ENCODE measurements at places on chromosomes 3 and 15. TPM values are rescaled to one million over a fixed set of nuclear protein-coding genes. Genes with fewer than 3 reads are reported as not detected.

NECTIN3 gene
- 1.8 TPM for polyA plus RNA-seq

ABHD17C gene
- polyA plus RNA-seq, result 29.2 TPM

BDH1 gene
- polyA plus RNA-seq, result 25.1 TPM

IQCH gene
- 0.91 TPM for polyA plus RNA-seq

LTF gene
- polyA plus RNA-seq, result 64.3 TPM

COLQ gene
- 6.2 TPM for polyA plus RNA-seq

HRH1 gene
- 2.4 TPM for polyA plus RNA-seq

CMTM8 gene
- polyA plus RNA-seq, result 16.2 TPM

VPS33B gene
- 19.0 TPM for polyA plus RNA-seq

SLC6A1 gene
- polyA plus RNA-seq, result 50.0 TPM

DLL4 gene
- 5.9 TPM for polyA plus RNA-seq

MOBP gene
- 0.16 TPM for polyA plus RNA-seq

GDPGP1 gene
- polyA plus RNA-seq, result 5.0 TPM

GOLGA6B gene
- polyA plus RNA-seq, result not detected

SSR3 gene
- 83.6 TPM for polyA plus RNA-seq

KLF15 gene
- 7.6 TPM for polyA plus RNA-seq

FANCD2OS gene
- polyA plus RNA-seq, result 0.18 TPM

CACNA2D2 gene
- 1.5 TPM for polyA plus RNA-seq

ASB14 gene
- not detected for polyA plus RNA-seq

PCSK6 gene
- polyA plus RNA-seq, result 10.1 TPM

UPK1B gene
- polyA plus RNA-seq, result 8.6 TPM

ARL14 gene
- polyA plus RNA-seq, result 4.8 TPM

NANOGP8 gene
- 0.05 TPM for polyA plus RNA-seq

ABHD6 gene
- polyA plus RNA-seq, result 7.6 TPM

TCTA gene
- polyA plus RNA-seq, result 24.5 TPM

ARHGAP31 gene
- 3.5 TPM for polyA plus RNA-seq

RLBP1 gene
- polyA plus RNA-seq, result 0.32 TPM

ARNT2 gene
- 2.4 TPM for polyA plus RNA-seq

GP5 gene
- polyA plus RNA-seq, result 0.64 TPM

SYNM gene
- 10.5 TPM for polyA plus RNA-seq

ZKSCAN7 gene
- 5.3 TPM for polyA plus RNA-seq

MITF gene
- 3.2 TPM for polyA plus RNA-seq

PIGZ gene
- 3.4 TPM for polyA plus RNA-seq

CKMT1A gene
- 0.23 TPM for polyA plus RNA-seq

GLT8D1 gene
- polyA plus RNA-seq, result 47.5 TPM

CLDN18 gene
- polyA plus RNA-seq, result 0.62 TPM

CRYGS gene
- 21.0 TPM for polyA plus RNA-seq

FRMD4B gene
- polyA plus RNA-seq, result 12.8 TPM

GOLGA8Q gene
- 0.34 TPM for polyA plus RNA-seq

CSPG4 gene
- polyA plus RNA-seq, result 4.9 TPM

PLSCR5 gene
- 0.21 TPM for polyA plus RNA-seq

GOLGA6L7 gene
- 0.05 TPM for polyA plus RNA-seq

ROPN1B gene
- polyA plus RNA-seq, result 0.21 TPM

DUSP7 gene
- 6.3 TPM for polyA plus RNA-seq

BCL2A1 gene
- polyA plus RNA-seq, result 25.5 TPM

TRAT1 gene
- 43.6 TPM for polyA plus RNA-seq

RHCG gene
- polyA plus RNA-seq, result 9.0 TPM

ACTRT3 gene
- 1.5 TPM for polyA plus RNA-seq

TOPAZ1 gene
- polyA plus RNA-seq, result under 0.01 TPM

ATP2B2 gene
- polyA plus RNA-seq, result 0.34 TPM

PFKFB4 gene
- polyA plus RNA-seq, result 3.5 TPM

PDCD6IP gene
- 68.5 TPM for polyA plus RNA-seq

PP2D1 gene
- polyA plus RNA-seq, result not detected

CELSR3 gene
- 1.4 TPM for polyA plus RNA-seq

CFAP20DC gene
- polyA plus RNA-seq, result 1.0 TPM

DLEC1 gene
- 0.52 TPM for polyA plus RNA-seq

GCSAM gene
- 18.0 TPM for polyA plus RNA-seq

DUOXA2 gene
- polyA plus RNA-seq, result 0.23 TPM

IL5RA gene
- polyA plus RNA-seq, result 0.41 TPM
